GM20000 (cell line): ENCODE measurements at places on chromosomes 12 and 14.
A peak's percentile ranks its signal among the peaks of the same experiment; 100 is the strongest.

- DNase-seq: no peak
Observed at GRCh38 chr12:107119091-107119490, 25.7 kb upstream of the CRY1 start.

- DNase-seq: no peak
Observed at GRCh38 chr14:33790996-33791395, 159.9 kb downstream of the EGLN3 start.

- peak; percentile 79 for DNase-seq
Observed at GRCh38 chr14:77139540-77140358, 1.8 kb downstream of the ZDHHC22 start.

GRCh38 chr12:129868575-129868974, 35.2 kb downstream of the TMEM132D start:
- no peak for DNase-seq

DNA sequence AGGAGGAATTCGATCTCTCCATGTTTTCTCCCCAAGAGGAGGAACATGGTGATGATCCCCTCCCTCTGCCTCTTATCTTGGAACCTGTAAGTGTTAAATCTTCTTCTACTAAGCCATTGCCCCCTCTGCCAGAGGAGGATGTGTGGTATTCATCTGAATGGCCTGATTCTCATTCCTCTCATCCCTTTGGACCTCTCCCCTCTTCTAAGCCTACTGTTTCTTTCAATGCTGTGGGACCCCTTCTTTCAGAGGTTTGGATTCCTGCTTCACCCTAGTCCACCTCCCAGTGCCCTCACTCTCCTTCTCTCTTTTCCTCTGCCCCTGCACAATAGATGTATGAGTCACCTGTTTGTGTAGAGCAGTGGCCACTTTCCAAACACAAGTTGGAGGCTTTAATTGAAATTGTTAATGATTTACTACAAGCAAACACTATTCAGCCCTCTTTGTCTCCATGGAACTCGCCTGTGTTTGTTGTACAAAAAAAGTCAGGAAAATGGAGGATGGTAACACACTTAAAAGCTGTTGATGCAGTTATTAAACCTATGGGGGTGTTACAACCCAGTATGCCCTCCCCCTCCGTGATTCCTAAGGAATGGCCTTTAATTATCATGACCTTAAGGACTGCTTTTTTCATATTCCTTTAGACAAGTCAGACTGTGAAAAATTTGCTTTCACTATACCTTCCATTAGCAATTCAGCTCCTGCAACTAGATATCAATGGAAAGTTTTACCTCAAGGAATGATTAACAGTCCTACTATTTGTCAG, 192.1 kb upstream of the ALG10B start:
- DNase-seq: no peak

GRCh38 chr12:19482551-19483109, 43.3 kb downstream of the AEBP2 start:
- DNase-seq: peak; percentile 35

DNA sequence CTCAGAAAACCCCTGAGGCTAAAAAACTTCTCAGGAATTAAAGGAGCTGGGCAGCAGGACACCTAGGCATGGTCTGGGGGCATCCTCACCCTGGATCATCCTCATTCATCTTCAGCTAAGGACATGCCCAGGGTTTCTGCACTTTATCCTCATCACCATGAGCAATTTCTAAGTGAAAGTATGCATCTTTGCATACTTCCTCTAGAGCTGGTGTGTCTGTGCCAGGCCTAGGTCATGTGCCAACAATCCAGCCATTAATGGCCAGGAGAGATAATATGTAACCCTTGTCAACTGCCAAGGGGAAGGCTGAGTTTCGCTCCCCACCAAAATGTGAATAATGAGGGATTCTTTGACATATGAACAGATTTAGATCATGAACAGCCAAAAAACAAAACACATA, 160.5 kb downstream of the KITLG start:
- DNase-seq: no peak

DNA sequence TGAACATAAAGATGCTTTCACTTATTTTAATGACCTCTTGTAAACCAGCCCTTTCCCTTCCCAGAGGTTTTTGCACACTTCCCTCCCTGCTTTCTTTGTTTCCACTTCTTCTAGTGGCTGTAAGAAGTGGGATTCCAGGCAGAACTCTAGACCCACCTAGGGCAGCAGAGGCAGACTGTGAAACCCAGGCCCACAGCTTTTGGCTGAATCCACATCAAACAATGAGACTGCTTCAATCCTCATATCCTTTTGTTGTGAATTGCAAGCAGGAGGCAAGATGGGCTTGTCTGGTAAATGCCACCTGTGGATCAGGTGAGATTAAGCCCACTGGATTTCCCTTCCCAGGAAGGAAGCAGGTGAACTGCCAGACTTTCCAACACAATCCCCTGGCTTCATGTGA, 12.8 kb downstream of the CCDC177 start:
- no peak for DNase-seq

GRCh38 chr14:87712396-87713090, 280.4 kb downstream of the GALC start:
- no peak for DNase-seq

- no peak for DNase-seq
Observed at GRCh38 chr12:125148316-125148715, 83.1 kb downstream of the AACS start.

GRCh38 chr12:2318286-2318685, 265.5 kb downstream of the CACNA1C start:
- no peak for DNase-seq

DNA sequence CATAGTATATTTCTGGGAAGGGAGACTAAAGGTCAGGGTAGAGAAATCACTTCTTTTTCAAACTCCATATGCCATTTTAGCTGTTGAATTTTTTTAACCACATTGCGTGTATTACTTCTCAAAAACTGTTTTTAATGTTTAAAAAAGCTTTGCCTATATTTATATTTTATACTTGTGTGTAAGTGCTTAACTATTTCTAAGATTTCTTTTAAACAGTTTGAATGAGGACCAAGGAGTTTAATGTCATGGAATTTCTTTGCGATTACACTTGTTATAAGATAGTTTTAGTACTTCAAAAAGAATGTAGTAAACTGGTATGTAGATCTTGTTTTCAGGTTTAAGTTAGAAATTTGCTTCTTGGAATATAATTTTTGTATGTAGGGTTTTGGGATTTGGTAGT, 7.2 kb downstream of the SPATA7 start:
- no peak for DNase-seq

DNA sequence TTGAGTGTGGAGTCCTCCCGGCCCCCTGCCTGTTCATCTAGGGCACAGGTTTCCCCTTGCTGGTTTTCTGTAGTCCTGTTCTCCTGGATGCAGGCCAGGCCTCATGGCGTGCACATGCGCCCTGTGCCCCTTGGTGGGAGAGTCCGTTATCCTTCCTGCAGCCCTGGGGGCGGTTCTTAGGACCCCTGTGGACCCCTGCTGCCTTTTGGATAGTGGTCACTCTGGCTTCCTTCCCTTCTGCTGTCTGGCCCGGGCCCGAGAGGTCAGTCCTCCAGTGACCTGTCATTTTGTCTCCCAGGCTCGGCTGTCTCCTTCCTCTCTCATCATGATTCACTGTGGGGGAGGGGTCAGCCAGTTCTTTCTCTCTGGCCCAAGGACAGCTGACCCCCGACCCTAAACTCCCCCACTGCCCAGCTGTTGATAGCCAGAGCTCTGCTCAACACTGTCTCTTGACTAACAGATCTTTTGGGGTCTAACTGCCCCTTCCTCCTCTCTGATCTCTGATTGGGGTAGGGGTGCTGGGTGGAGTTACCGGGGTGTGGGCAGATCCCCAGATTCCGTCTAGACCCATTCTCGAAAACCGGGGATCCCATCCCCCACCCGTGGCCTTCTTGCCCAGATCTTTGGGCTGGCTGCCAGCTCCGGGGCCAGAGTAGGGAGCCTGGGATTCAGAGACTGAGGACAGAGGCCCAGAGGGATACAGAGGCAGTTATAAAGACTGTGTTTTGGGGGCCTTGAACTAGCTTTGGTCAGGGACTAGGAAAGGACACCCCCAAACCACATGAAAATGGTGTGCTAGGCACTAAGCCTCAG, 7.0 kb downstream of the CCND2 start:
- no peak for DNase-seq

DNA sequence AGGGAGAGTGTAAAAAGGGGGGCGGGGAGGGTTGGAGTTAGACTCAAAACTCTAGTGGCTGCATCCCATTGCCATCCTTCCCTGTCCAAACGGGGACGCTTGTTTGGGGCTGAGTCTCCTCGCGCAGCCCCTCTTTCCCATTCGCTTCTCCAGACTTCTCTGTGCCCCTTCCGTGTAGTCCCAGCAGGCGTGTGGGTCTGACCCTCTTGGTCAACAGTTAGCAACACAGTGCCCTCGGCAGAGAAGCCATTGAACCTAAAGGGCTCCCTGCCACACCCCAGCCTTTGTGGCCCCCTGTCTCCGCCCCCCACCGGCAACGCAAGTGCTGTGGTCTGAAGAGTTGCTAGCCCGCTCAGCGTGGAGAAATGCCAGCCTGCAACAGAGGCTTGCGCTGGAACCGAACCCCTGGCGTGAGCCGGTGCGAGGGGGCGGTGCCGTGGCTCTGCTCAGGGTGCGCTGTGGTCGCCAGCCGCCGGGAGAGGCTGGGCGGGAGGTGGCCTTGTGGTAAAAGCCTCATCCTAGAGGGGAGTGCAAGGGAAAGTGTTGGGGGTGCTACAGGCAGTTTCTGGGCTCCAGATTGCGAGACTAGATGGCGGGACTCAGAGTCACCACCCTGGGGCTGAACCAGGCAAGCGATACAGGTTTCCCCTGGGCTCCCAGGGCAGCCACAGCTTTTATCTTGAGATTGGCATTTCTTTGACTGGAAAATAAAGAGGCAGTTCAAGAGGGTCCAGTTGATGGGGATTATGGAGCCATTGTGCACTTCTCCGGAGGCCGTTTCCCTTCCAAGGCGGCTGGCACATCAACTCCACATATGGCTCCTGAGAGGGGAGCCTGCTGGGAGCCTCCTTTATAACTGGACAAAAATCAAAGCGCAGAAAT, 2.1 kb downstream of the PLXNC1 start:
- peak; percentile 55 for DNase-seq

DNA sequence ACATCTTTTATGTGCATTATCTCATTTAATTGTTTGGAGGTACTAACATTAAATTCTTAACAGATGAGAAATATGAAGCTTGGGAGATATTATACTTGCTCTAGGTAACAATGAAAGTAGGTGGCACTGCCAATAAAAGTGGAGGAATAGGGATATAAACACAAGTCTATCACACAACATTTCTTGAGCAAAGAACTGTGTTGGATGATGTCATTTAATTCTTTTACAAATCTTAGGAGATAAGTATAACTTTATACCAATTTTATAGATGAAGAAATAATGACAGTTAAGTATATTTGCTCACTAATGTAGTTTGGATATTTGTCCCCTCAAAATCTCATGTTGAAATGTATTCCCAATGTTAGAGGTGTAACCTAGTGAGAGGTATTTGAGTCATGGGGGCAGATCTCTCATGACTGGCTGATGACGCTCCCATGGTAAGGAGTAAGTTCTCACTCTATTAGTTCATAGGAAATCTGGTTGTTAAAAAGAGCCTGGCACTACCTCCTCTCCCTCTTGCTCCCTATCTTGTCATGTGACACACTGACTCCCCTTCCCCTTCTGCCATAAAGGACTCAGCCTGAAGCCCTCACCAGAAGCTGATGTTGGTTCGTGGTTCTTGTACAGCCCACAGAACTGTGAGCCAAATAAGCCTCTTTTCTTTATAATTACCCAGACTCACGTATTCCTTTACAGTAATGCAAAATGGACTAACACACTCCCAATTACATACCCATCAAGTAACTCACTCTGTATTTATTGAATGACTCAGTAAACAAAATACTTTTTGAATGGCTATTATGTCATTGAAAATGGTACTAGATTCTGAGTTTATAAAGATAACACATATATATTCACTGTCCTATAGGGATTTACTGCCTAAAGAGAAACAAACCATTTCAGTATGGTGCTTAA, 146.8 kb upstream of the KITLG start:
- no peak for DNase-seq

- no peak for DNase-seq
Observed at GRCh38 chr14:48096897-48097296, 421.5 kb upstream of the MDGA2 start.

- DNase-seq: no peak
Observed at GRCh38 chr14:58215191-58215914, 15.4 kb downstream of the ACTR10 start.

DNA sequence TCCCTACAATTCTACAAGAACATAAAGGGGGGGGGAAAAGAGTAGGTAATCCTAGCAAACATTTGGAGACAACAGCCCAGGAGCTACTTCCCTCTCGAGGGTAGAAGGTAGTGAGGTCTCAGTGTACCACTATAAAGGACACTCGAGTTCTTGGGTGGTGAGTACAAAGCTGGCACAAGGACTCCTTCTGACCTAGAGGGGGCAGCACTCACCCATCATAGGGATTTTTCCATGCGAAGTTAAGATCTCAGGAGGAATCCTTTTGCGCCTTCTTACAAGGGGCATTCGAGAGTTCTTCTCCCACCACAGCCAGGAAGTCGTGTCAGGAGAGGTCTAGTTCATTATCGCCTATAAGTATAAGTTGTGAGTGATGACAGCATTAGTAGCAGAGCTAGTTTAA, 200.2 kb upstream of the RBM19 start:
- DNase-seq: no peak

- DNase-seq: no peak
Observed at GRCh38 chr12:105464406-105464805, 133.9 kb downstream of the C12orf75 start.

DNA sequence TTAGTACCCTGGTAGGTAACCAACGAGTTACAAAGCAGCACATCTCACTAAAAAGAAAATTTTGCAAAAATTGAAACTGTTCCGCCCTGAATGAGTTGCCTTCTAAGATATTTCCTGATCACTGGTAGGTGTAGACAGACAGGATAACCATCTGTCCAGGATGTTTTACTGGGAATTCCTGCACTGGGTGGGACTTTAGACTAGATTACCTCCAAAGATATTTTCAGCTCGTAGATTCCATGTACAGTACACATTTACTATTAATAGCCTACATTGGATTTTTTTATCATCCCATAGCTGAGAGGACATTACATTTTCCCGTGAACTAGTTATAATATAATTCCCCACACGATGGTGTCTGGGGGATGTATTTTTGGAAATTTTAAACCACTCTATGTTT, 139.6 kb downstream of the DYRK2 start:
- no peak for DNase-seq

DNA sequence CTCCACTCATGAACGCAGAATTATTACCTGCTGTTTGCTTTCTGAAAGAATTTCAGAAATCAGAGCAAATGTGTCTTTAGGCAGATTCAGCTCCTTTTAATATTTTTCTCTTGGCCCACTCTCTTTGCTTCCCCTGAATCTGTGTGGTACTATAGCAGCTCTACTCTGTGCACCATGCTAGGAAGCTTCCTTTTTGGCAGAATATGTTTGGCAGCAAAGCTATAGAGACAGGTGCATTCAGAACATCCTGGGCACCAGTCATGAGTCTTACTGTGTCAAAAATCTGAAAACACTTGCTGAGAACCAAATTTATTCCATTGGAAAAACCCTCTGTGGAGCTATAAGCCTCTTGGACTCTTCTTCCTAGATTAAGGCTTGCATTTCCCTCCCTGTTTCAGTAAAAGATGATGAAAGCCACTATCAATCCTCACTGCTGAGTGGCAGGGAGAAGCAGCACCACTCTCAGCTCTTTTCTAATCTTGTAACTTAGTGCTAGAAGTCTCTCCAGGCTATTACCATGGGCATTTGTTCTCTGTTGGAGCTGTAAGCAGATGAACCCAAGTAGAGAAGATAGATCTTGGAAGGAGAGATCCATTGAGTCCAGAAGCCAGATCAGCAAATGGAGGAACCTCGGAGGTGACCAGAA, 18.2 kb downstream of the CIPC start:
- no peak for DNase-seq
